ENCODE measurements at places on chromosomes 6 and 20.

- DNase-seq: no peak
Measured at GRCh38 chr6:28940294-28940857, 16.6 kb upstream of the TRIM27 start.

DNA sequence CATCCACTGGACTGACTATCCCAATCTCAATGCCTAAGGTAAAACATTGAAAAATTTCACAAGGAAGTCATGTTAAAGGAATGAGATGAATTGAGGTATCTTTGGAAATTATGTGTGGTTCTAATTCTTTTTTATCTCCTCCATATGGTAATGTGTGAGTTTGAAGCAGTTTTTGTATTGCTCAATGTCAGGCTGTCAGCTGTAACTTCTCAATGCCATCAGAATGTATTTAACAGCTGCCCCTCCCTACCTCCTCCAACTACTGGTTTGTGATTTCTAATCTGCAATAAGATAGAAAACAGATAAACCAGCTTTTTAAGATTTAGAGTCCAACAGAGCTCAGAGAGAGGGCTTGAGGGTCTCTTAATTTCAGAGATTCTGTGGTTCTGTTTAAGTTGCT lies 1005.8 kb upstream of the ADGRB3 start:
- DNase-seq: no peak

- DNase-seq: no peak
Measured at GRCh38 chr6:14066782-14067406, 50.7 kb upstream of the CD83 start.

DNA sequence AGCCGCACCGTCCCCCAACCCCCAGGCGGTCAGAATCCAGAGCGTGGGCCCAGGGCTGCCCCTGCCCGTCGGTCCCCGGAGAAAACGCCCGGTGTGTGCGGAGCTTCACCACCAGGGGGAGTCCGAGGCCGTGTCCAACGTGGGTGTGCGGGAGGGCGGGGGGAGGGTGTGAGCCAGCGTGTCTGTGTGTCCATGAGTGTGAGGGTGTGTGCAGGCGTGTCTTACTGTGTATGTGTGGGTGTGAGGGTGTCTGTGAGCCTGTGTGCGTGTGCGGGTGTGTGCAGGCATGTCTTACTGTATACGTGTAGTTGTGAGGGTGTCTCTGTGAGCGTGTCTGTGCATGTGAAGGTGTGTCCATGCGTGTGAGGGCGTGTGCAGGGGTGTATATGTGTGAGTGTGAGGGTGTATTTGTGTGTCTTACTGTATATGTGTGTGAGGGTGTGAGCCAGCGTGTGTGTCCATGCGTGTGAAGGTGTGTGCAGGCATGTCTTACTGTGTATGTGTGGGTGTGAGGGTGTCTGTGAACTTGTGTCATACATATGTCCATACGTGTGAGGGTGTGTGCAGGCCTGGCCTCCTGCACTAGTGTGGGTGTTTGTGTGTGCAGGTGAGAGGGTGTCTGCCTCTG lies 24.6 kb upstream of the GATA5 start:
- DNase-seq: peak; percentile 59

DNA sequence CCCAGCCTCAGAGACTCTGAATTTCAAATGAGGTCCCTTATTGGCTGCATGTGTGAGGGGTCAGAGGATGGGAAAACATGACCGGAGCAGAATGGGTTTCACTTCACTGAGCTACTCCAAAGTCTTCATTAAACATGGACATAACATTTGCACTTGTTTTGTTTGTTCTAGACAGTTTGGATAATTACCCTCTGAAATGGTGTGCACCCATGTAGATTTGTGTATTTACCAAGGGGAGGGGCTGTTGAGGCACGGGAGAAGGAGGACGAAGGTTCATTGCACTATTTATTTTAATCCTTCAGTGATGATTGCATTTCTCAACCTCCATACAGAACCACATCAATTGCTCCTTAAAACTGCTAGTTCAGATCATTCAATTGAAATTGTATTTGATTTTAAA lies 364.2 kb downstream of the TFAP2B start:
- DNase-seq: no peak

DNA sequence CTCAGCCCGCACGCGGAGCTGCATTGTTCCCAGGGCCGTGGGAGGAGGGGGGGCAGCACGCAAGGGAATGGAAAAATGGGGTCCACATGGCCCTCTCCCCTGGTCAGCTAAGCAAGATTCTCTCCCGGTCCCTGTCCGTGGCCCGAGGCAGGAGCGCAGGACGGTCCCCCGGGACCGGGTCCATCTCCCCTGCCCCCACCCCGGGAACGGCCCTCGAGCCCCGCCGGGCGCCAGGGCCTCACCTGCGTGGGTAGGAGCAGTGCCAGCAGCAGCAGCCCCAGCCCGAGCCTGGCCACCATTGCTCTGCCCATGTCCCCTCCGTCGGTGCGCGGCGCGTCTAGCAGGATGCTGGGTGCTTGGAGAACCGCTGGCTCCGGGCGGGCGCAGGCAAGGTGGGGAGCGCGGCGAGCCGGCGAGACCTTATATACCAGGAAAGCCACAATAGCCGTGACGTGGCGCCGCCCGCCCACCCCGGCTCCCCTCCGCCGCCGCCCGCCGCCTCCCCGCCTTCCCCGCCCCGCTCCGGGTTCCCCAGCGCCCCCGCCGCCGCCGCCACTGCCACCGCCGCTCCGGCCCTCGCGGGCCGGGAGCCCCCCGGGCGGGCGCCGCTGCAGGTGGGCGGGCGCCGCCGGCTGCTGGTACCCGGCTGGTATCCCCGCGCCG lies at the start of gene CD24:
Gene CD24 (minus strand): TSS at position 394 of the 663 bp plus-strand sequence. CDS start 83 bp downstream, at position 311.
- DNase-seq: no peak

GRCh38 chr6:43972913-43973300 lies 154.3 kb downstream of the MRPL14 start:
- DNase-seq: no peak

- DNase-seq: no peak
Measured at GRCh38 chr20:22908437-22908836, 126.7 kb upstream of the SSTR4 start.

GRCh38 chr20:41300886-41301285 lies 16.6 kb downstream of the ZHX3 start:
- no peak for DNase-seq

GRCh38 chr6:125597411-125598253 lies 151.8 kb upstream of the HEY2 start:
- no peak for DNase-seq

DNA sequence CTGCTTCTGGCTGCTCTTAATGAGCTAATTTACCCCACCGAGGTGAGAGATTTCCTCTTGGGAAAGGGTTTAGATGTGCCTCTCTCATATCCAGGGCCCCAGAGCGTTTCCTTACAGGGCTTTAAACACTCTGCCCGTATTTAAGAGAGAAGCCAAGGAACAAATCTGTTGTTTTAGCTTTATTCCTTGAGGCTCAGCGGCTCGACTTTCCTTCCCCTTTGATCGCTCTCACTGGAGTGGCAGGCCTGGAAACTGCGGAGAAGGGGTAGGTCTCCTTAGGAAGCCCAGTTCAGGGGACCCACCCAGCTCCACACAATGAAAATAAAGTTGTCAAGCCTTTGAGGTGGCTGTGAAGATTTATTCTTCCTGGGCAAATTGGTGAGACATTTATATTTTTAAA lies 132.0 kb upstream of the JAG1 start:
- DNase-seq: no peak

DNA sequence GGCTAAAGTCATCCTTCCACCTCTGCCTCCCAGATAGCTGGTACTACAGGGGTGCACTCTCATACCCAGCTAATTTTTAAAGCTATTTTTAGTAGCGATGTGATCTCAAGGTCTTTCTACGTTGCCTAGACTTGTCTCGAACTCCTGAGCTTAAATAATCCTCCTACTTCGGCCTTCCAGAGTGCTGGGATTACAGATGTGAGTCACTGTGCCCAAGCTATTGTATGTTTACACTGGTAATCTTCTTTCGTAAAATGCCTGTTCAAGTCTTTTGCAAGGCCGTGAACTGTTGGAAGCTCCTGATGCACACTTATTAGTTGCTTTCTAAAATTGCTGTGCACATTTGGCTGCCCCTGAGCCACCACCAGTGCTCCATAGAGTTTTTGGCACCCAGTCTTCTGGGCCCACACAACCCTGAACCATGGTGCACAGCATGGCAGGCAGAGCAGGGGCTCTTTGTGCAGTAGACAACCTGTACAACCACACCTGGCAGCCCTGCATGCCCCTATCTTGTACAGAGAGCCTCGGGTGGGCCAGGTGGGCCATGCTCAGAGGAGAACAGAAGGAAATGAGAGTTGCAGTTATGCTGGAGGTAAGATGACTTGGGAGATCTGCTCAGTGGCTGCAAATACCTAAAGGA lies 33.3 kb downstream of the PDRG1 start:
- DNase-seq: no peak

- DNase-seq: no peak
Measured at GRCh38 chr6:16539086-16539931, 222.0 kb downstream of the ATXN1 start.

DNA sequence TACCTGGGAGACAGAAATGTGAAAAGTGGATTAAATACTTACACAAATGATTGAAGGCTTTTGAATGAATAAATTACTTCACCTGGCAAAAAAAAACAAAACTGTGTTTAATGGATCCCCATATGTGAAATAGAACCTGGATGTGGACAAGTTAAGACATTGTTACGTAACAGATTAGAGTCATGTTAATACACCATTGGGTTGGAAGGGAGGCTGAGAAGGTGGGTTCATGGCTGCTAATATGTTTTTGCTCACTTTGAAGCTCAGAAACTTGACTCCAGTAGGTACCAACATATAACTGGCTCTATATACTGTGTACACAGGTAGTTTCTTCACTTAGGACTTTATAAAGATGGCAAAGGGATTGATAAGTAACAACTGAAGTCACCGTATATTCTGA lies 21.4 kb upstream of the TENT5A start:
- no peak for DNase-seq

DNA sequence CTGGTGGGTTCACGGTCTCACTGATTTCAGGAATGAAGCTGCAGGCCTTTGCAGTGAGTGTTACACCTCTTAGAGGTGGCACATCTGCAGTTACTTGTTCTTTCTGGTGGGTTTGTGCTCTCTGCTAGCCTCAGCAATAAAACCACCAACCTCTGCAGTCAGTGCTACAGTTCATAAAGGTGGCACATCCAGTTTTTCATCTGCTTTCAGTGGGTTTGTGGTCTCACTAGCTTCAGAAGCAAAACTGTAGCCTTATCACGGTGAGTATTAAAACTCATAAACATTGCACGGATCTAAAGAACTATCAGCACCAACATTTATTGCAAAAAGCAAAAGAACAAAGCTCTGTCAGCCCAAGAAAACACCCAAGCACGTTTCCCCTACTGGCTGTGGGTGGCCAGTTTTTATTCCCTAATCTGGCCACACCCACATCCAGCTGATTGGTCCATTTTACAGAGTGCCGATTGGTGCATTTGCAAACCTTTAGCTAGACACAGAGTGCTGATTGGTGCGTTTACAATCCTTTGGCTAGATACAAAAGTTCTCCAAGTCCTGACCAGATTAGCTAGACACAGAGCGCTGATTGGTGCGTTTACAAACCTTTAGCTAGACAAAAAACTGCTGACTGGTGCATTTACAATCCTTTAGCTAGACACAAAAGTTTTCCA lies 3.4 kb upstream of the TMEM14C start:
- DNase-seq: peak; percentile 33

GRCh38 chr6:56692523-56693245 lies 50.0 kb upstream of the DST start:
- no peak for DNase-seq

GRCh38 chr20:59994697-59995122 lies 36.5 kb downstream of the CDH26 start:
- DNase-seq: no peak

DNA sequence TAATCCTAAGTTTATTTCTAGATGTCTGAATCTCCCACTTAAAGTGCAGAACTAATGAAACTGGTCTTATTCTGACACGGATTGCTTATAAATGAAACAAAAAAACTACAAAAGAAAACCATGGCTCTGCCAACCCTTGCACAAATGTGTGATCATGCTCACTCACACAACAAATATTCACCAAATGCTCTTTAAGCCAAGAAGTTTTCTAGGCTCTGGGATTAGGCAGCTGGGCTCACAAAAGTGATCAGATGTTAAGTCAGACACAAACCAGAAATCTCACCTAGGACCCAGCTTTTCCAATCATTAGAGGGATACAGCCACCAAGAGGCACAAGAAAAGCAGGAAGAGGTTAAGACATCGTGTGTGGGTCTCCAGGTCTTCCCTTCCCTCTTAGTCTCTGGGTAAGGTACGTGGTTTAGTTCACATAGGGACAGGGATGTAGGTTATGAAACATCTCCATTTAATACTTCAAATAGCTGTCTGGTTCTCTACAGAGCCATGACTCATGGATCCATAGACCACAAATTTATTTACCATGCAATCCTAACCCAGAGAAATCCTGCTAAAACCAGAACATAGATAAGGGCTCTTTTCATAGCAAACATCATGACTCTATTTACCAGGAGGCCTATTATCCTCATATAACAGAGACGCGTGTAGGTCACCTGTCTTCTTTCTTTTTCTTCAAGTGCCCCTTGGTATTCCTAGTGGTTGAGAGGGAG lies 165.2 kb downstream of the WDR27 start:
- DNase-seq: no peak

GRCh38 chr20:44993343-44993742 lies 27.0 kb downstream of the STK4 start:
- no peak for DNase-seq

DNA sequence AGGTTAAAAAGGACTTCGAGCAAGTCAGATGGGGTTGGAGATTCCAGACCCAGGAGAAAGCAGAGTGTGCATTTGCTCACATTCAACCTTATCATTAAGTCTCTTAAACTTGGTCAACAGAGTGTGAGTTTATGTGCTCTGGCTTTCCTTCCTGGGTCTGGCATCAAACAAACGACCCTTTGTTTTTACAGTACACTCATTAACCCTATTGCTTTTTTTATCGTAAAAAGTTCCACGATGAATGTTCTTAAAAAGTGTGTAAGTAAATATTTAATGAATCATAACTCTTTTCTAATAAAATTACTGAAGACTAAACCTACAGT lies 2.5 kb downstream of the FYN start:
- no peak for DNase-seq

DNA sequence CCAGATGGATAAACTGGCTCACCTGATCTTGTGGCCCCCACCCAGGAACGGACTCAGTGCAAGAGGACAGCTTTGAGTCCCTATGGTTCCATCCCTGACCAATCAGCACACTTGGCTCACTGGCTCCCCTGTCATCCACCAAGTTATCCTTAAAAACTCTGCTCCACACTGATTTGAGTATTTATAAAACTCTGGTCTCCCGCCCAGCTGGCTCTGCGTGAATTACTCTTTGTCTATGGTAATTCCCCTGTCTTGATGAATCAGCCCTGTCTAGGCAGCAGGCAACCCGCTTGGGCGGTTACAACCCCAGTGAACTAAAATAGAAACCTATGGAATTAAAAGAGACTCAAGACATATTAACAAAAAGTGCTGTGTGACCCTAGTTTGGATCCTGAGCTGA lies 38.1 kb upstream of the CD83 start:
- DNase-seq: peak; percentile 22

DNA sequence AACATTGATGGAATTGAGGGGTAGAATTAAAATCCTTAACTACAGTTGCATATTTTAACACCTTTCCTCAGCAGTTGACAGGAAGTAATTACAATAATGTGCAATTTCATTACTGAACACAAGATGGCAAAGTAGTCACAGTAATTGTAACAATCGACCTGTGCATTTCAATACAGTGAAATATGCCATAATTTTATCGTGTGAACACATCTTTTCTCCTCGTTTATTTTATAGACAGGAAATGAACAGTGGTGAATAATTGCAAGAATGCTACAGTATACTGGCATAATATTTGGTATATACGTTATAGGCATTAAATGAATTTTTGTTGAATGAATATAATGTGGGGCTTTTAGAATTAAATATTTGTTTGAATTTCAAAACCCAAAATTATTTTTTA lies 25.0 kb downstream of the CYB5R4 start:
- no peak for DNase-seq

GRCh38 chr20:42027746-42028268 lies 409.6 kb upstream of the CHD6 start:
- DNase-seq: no peak

Data from stimulated activated CD4-positive, alpha-beta T cell treated with anti-CD3 and anti-CD28 coated beads, Interleukin-15, amount 100 ng/mL, for 48 hours (primary cell).